ENCODE measurements at places on chromosomes 11 and 22.
A peak's percentile ranks its signal among the peaks of the same experiment; 100 is the strongest.

DNA sequence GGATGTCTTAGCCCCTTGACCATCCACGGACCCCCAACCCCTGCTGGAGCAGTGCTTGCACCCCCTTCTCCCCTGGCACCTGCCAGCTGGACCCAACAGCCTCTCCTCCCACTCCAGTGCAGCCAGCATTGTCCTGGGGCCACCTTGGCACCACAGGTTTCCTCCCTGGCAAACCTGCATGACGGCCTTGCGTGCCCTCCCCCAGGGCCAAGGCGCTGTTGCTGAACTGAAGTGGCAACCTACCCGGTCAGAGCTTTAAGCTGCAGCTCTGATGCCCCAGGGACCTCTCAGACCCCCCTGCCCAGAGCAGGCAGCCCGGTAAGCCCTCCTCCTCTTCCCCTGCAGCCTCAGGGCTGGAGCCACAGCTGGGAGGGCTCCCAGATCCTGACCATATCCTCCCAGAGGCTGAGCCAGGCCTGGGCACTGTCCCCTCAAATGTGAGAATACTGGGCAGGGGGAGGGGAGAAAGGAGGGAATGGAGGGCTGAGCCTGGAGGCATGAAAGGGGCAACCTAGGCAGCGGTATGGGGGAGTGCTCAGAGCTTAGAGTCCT lies 1.8 kb upstream of the LRRC75B start:
- no peak for DNase-seq

GRCh38 chr11:114031246-114031966 lies 28.1 kb upstream of the ZBTB16 start:
- no peak for DNase-seq

- DNase-seq = peak; percentile 81
Observed at GRCh38 chr22:38923463-38924346, 33.7 kb upstream of the APOBEC3A start.

DNA sequence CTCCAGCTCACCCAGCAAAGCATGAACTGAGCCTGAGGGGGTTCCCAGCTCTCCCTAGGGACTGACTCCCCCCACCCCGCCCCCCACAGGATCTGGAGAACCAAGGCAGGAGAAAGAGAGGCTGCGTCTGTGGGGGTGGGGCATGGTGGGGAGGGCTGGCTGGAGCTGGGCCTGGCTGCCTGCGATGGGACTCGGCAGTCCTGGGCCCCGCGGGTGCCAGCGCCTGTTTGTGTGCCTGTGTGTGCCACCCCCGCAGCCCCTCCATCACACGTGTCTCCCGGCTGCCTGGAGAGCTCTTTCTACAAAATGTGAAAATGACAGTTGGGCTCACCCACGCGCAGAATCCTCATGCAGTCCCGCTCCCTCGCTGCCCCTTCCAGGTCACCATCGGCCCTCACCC lies 46.8 kb downstream of the CACNA1I start:
- DNase-seq = no peak

GRCh38 chr11:117271208-117271607 lies 19.9 kb upstream of the BACE1-AS start:
- DNase-seq = no peak

GRCh38 chr11:46676436-46677158 lies 23.8 kb downstream of the ARHGAP1 start:
- DNase-seq = peak; percentile 33

DNA sequence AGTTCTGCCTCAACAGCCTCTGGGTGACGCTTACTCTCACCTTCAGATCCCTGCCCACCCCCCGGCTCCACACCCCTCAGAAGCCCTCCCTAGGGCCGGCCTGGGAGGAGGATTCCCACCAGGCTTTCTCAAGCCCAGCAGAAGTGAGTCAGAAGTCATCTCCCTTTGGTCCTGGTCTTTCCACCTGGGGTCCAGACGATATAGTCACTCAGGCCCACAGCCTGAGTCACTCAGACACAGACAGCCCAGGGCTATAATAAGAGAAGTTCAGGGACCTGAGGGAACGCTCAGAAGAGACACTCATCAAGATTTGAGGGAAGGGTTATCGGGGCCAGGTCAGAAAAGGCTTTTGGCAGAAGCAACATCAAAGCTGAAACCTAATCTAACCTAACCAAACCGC lies 127.1 kb downstream of the SPATA19 start:
- DNase-seq = no peak

DNA sequence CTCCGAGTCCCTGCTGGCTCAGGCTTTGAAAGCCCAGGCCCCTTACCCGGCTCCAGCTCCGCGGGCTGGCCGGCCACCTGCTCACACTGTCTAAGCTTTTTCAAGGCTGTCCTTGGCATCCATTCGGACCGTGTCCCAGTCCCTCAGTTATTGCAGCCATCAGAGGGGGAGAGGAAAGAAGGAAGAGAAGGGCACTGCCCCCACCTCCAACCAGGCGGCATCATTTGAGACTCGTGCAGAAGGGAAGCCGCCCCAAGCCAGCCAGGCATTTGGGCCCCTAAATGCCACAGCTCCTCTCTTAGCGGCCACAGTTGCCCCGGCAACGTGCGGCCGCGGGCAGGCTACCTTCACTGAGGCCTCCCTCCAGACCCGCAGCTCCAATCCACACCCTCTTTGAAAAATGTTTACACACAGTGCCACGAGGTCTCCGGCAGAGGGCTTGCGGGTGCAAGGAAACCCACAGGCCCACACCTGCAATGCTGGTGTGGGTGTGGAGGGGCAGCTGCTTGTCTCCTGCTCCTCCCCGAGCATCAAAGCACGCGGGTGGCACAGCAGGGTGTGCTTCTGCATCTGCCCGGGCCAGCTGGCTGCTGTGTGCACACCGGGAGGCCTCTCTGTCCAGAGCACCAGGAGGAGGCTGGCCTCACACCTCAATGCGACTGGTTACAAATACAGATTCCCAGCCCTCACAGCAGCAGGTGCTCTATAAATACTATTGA lies 124.4 kb downstream of the CTTN start:
- no peak for DNase-seq

- DNase-seq = peak; percentile 70
Observed at GRCh38 chr11:2885017-2885677, 428 bp downstream of the CDKN1C start.

GRCh38 chr22:46064966-46065666 lies 85.2 kb upstream of the PPARA start:
- peak; percentile 13 for DNase-seq

- DNase-seq = no peak
Observed at GRCh38 chr11:133198438-133198837, 333.9 kb downstream of the OPCML start.

DNA sequence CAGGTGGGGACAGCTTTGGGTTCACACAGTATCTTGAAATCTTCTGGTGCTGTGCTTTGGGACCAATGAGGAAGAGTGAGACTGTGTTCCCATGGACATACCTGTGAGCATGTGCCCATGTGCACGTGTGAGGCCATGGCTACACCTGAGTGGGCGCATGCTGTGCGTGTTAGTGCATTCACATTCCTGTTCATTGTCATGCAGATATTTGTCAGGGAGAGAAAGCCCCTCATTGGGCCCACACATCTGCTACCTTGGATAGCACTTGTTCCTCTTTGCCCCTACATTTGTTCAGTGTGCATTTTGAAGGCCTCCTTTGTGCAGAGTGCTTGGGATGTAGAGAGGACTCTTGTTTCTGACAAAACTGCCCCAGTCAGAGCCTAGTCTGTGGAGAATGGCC lies 154.3 kb upstream of the E2F8 start:
- DNase-seq = no peak

DNA sequence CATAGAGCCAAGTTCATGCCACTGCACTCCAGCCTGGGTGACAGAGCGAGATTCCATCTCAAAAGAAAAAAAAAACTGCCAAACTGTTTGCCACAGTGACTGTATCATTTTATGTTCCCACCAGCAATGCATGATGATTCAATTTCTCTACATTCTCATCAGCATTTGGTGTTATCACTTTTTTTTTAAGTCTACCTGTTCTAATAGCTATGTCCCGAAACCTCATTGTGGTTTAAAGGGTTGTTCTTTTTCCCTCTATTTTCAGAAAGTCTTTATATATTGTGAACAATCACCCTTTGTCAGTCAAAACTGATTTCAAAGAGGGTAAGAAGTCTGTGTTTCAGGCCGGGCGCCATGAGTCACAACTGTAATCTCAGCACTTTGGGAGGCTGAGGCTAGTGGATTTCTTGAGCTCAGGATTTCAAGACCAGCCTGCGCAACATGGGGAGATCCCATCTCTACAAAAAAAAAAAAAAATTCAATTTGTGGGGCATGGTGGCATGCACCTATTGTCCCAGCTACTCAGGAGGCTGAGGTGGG lies 14.8 kb upstream of the FAM168A start:
- no peak for DNase-seq

- no peak for DNase-seq
Observed at GRCh38 chr22:35719212-35719875, 1.7 kb downstream of the APOL5 start.

GRCh38 chr11:71566081-71566620 lies 788 bp downstream of the KRTAP5-10 start:
- no peak for DNase-seq

DNA sequence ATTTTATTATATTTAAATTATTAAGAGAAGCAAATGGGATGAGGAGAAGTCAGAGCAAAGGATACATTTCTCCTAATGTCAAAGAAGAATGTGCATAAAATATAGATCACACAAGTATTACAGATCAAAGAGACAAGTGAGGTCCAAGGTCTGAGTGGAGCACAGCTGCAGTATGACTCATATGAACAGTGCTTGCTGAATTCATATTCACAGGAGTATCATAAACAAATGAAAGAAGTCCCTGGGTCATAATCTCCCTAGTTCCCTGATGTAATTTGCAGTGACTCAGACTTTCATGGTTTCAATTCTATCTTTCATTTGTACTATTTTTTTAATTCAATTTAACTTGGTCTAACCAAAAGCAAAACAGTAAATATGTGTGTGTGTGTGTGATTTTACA lies 499.0 kb upstream of the CCDC179 start:
- DNase-seq = no peak

- no peak for DNase-seq
Observed at GRCh38 chr22:42060489-42060888, 10.1 kb downstream of the NAGA start.

DNA sequence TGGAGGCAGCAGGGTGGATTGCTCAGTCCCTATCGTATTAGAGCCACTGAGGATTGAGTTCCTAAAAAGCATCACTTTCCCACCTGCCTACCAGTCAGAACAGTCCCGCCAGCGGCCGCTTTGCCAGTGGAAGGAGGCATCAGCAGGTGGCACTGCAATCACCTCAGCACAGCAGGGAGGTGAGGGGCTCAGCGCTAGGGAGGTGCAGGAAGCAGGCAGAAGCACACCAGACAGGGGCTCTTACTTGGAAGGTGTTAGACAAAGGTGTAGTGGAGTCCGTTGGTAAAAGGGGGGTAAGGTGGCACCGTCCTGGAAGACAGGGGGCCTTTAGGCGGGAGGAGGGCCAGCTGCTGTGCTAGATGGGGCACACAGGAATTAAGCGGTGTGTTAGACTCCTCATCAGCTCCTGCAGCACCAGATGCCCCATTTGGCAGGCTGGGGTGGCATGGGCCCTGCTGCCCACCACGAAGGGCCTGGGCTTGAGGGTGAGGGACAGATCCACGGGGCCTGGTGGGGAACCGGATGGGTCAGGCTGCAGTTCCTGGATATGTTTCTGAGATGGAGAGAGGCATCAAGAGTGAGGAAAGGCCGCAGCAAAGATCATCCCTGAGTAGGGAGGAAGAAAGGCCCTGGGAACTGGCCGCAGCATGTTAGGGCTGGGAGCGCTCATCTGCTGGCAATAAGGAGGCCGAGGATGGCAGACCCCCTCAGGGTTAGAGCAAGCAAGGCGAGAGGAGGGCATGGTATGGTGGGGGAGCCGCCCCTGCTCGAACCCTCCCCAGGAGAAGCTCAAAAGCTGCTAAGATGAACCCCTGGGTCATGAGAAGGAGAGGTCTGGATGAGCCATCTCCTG lies 42.5 kb downstream of the C11orf58 start:
- no peak for DNase-seq

DNA sequence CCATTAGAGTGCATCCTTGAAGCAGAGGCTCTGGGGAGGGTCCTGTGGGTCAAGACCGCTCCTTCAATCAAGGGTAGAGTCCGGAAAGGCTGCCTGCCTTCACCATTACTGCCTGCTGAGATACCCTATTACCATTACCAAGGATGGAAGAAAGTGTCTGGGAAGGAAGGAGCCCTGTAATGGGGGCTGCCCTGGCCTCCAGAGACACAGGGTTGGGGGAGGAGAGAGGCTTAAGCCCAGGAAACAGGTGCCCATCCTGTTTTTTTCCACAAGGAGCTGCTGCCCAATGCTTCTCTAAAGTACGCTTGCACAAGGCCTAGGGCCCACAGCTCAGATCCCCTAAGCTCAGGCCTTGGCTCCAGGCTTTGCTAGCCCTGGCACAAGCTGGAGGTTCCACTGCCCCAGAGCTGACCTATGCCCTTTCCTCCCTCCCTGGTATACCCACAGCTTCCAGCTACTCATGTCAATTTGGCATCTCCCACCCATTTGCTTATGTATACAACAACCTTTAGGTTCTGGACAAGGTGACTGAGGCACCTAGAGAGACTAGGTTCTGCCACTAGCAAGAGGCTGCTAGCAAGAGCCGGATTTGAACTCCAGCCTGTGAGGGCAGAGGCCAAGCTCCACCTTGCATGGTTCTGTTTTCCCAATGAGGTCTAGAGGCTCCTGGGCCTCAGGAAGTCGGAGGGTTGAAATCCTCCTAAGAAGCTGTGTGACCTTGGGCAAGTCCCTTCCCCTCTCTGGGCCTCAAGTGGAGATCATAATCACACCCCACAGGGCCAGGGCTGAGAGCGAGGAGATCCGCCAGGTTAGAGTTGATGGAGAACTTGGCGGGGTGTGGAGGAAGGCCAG lies 1.5 kb upstream of the PLCB3 start:
- DNase-seq = no peak

DNA sequence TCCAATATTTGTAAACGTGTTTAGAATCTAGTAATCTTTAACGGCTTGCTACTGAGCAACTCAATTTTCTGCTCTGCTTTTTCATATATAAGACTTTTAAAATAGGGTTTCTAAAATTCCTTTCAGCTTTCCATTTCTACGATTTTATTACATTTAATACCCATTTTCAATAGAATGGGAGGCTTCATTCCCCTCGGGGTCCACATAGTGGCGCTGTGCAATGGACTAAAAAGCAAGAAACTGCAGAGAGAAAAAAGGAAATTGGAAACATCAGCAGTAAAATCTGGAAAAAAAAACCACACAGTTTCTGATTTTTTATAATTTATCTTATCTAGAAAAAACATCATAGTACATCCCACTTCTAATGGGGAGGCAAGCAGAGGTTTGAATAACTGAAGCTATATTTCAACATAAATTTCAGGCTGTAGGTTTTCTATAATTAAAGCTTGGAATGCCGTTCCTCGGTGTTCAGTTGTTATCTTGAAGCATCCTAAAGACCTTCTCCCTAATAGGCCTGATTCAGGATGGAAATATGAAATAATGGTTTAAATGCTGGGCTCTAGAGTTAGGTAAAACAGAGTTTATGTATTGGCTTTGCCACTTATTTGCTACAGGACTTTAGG lies 18.7 kb upstream of the JHY start:
- DNase-seq = no peak

GRCh38 chr11:60950933-60951605 lies 907 bp downstream of the SLC15A3 start:
- no peak for DNase-seq

- DNase-seq = no peak
Observed at GRCh38 chr11:35689081-35689996, 26.8 kb downstream of the TRIM44 start.
